ENCODE measurements at places on chromosomes 16 and 17.

- DNase-seq = no peak
Observed at GRCh38 chr16:53121043-53121620, 66.3 kb downstream of the CHD9 start.

- DNase-seq = no peak
Observed at GRCh38 chr17:18257268-18257981, 1.1 kb downstream of the FLII start.

- no peak for DNase-seq
Observed at GRCh38 chr17:21211825-21212479, 2.0 kb downstream of the TMEM11 start.

DNA sequence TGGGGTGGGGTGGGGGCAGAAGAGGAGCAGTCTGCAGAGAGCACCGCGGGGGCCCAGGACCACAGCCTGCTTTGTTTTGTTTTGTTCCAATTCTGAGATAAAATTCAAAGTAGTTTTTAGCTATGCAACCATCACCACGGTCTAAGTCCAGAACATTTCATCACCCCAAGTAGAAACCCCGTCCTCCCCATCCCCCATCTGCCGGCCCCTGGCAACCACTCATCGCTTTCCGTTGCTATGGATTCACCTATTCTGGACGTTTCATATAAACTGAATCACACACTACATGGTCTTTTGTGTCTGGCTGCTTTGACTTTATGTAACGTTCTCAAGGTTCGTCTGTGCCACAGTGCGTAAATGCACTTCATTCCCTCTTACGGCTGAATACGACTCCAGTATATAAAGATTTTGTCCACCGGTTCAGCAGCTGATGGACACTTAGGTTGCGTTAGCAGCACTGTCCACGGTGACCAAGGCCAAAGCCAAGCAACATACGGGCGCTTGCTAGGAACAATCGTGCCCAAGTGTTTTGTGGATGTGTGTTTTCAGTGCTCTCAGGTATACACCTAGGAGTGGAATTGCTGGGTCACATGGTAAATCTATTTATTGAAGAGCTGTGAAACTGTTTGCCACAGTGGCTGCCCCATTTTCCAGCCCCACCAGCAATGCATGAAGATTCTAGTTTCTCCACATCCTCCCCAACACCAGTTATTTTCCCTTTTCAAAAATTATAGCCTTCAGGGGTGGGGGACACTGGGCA lies 27.7 kb upstream of the RASD1 start:
- no peak for DNase-seq

DNA sequence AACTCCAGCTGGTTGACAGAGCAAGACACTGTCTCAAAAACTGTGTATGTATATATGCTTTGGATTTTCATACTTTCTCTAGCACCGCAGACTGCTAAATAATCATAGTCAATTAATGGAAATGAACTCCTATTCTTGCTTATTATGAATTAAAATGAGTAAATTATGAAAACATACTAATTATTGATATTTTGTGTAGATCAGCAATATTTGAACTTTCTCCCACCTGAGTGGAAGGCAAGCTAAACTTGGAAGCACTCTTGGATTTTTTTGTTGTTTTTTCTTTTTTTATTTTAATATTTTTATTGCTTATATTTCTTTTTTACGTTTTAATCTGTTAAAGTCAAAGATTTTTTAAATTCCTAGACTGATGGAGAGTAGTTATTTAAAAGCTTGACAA lies 201.7 kb downstream of the CDRT15L2 start:
- DNase-seq = no peak

DNA sequence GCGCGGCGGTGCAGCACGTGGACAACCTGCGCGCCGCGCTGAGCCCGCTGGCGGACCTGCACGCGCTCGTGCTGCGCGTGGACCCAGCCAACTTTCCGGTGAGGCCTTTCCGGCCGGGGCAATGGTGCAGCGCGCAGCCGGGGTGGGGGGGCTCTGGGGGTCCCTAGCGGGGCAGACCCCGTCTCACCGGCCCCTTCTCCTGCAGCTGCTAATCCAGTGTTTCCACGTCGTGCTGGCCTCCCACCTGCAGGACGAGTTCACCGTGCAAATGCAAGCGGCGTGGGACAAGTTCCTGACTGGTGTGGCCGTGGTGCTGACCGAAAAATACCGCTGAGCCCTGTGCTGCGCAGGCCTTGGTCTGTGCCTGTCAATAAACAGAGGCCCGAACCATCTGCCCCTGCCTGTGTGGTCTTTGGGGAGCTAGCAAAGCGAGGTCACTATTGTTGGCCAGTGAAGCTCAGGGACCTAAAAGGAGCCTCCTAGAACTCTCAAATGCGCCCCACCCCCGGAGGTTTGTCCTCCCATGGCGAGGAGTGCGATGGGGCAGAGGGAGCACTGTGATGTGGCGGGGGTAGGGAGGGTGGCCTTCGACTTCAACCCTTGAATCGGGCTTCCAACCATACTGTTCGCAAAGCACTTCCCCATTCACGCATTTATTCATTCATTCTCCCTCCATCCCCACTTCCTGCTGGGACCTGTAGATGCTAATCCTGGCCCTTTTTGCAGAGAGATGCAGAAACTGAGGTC lies 770 bp downstream of the HBM start:
- DNase-seq = no peak

- peak; percentile 69 for DNase-seq
Observed at GRCh38 chr16:56425439-56425832, at the start of gene AMFR. Gene AMFR, minus strand, starts transcription at chr16:56425545. Its CDS starts 218 bp downstream, at chr16:56425327.

- DNase-seq = no peak
Observed at GRCh38 chr16:35201151-35201550, 1741.7 kb downstream of the TP53TG3F start.

Measured in activated CD8-positive, alpha-beta memory T cell treated with anti-CD3 and anti-CD28 coated beads, Interleukin-2, amount 50 U/mL, for 4 hours (primary cell).